Astrocyte of the hippocampus (primary cell): ENCODE measurements at places on chromosomes 12 and 14.

GRCh38 chr14:90408713-90409112 is 11.9 kb downstream of the CALM1 start:
- DNase-seq, result peak; percentile 25

DNA sequence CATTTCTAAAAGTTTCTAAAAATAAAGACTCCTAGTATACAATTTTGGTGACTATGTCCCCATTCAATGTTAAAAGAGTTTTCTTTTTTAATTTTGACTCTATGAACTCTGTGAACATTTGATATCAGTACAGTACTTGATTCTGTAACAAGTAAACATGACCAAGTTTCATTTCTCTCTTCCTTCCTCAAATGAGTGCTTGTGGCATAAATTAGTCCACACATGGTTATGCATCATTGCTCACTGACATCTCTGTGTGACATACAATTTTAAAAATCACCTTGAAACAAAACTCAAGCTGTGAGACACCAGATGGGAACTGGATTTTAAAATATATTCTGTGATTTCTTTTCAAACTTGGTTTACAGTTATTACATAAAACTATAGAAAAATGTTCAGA is 253.9 kb upstream of the MDGA2 start:
- DNase-seq, result no peak

DNA sequence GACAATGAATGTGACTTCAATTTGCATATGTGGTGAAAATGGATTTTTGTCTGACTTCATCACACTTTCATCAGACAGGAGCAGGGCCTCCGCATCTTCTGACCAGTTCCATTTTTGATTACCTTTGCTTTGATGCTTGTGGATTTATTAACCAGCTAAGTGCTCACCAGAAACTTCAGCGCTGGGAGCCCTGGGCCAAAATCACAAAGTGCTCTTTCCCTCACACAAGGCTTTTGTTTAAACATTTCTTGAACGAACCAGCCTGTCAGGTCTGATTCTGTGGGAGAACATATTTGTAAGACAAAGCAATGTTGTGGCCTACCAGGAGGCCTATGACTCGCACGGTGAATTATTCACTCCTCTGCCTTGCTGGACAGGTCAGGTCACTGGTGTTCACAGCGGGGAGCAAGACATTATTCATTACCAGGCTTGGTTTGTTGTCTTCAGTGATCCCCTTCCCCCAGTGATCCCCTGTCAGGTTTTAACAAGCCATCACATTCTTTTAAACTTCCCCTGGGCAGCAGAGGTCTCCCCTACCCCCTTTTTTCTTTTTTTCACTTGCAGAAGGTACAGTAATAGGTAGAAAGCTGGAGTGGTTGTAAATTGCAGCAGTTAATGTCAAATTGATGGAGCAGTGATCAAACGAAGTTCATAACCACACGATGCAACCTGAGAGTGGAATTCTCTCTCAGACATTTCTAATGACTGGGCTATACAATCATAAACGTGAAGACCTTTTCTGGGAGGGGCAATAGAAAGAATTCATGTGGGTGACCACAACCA is 167.5 kb upstream of the PRICKLE1 start:
- DNase-seq, result peak; percentile 97

GRCh38 chr12:1006255-1006654 is 15.2 kb downstream of the ERC1 start:
- no peak for DNase-seq

DNA sequence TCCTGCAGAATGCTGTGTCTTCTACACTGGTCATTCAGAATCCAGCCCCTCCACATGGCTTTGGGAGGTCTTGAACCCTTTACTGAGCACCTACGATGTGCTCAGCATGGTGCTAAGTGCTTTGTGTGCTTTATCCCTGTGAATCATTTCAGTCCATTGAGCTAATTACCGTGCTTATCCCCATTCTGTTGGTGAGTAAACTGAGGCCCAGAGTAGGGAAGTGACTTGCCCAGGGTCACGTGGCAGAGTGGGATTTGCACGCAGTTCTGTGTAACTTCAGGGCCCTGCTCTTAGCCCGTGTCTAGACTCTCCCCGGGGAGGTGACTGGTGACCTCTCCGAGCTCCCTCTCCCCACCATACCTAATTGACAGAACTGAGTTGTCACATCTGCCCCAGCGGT is 27.4 kb downstream of the MVK start:
- DNase-seq, result no peak

DNA sequence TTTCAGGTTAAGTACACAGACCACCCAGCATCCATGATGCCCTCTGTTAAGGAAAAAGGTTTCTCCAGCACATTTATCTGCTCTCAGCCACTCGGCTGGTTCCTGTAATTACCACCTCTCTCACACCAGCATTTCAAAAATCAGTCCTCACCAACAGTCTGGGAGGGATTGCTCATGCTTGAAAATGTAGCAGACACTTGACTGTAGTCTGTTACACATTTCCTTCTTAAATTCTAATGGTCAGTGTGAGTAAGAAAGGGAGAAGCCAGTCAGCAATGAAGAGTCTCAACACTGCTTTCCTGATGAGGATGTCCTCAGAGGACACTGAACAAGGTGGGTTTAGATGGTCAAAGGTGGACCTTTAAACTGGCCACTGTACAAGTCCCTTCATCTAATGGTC is 6.0 kb downstream of the ZBTB39 start:
- DNase-seq, result no peak

- DNase-seq, result no peak
These were observed 49.9 kb downstream of the ZFYVE21 start for GRCh38 chr14:103765526-103765925.

- DNase-seq, result peak; percentile 64
These were observed 94.3 kb downstream of the C12orf42 start for GRCh38 chr12:103401421-103401820.

DNA sequence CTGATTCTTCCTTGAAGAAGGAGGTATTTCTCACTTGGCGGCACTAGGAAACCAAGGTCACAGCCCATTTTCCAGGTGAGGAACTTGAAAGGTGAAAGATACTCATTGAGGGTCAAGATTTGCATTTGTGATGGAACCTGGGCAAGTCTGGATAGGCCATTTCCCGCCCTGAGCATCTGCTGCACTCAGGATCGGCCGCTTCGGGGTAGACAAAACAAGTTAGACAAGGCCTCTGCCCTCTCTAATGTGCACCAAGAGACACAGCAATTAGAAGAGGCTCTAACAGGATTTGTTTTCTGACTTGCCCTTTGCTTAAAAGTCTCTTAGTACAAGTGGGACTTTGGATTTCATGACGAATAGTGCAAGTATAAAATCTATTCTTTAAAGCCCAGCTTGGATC is 167.2 kb downstream of the KTN1 start:
- no peak for DNase-seq

- DNase-seq, result peak; percentile 91
These were observed 43.6 kb upstream of the ANO2 start for GRCh38 chr12:5988659-5989116.

DNA sequence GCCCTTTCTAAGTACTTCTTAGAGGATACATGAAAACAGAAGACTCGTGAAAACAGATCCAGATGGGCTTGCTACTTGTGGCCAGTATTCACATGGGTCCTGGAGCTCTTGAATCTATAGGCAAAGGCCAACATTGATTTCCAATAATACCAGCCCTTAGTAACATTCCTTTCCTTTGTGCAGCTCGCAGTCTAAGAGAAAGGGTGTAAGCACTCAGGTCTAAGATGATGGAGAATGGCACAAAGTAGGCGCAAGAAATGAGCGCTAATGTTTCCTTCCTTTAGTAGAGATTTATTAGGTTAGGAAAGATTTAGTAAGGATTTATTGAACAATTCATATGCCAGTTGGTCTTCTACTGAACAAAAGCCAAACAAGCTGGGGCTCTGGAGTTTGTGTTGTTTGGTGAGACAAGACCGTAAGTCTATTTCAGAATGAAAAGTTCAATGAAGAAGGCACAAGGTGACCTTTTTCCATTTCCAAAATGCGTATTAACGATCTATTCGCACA is 525 bp downstream of the RNU6-8 start:
- DNase-seq, result peak; percentile 44

DNA sequence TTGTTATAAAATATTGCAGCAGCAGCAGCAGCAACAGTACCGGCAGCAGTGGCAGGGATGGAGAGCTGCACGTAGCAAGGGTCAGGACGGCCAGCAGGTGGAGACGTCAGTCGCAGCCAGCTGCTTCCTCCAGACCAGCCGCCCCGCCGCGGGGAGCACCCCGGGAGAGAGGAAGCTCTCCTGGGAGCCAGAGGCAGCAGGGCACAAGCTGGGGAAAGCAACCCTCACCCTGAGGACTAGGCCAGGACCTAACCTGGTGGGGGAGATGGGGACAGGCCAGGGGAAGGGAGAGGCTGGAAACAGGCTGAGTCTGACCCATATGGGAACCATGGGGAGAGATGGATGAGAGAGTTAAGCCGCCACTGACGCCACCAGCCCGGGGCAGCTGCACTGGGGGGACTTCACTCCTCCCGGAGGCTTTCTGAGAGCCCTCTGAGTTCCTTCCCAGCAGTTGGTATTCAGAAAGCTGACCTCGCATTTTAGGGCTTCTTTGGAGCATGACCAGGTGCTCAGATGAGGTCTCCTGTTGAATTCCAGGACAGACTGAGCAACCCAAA is 56.3 kb downstream of the SPTB start:
- DNase-seq, result peak; percentile 89

DNA sequence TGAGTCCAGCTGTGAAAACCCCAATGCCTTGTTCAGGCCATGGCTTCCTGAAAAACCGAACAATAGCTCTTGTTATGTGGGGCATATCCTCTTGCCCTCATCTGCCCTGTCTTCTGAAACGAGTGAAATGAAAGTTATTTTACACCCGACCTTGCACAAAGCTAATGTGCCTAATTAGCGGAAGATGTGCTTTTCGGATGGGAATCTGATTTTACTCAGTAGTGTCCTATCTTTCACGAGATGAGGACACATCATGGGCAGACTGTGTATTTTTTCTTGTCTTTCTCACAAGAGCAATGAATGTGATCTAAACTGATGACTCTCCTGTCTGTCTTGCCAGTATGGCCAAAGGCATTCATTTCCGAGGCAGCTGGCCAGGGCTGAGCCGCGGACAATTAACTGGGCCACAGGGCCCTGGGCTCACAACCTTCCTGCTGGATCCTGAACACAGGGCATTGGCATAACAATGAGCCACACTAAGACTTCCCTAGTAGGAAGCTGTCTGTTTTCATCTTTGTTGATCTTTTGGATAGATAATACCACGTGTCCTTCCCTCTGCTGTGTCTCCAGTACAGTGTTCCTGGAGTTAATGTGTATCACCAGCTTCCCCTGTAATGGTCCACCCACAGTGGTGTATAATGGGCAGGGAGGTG is 86.0 kb upstream of the HIF1A start:
- peak; percentile 76 for DNase-seq

GRCh38 chr12:1474041-1474573 is 120.3 kb downstream of the FBXL14 start:
- DNase-seq, result peak; percentile 92

- no peak for DNase-seq
These were observed 176.4 kb downstream of the STXBP6 start for GRCh38 chr14:24873551-24873950.

- no peak for DNase-seq
These were observed 449.6 kb upstream of the DCN start for GRCh38 chr12:91632042-91632786.

GRCh38 chr14:101898416-101898815 is 66.0 kb upstream of the DYNC1H1 start:
- no peak for DNase-seq

GRCh38 chr14:74952180-74952665 is 3.2 kb downstream of the PGF start:
- DNase-seq, result no peak

- no peak for DNase-seq
These were observed 87.8 kb downstream of the DICER1 start for GRCh38 chr14:95069547-95069946.
